ENCODE measurements at places on chromosomes 3 and 15.

GRCh38 chr3:136994772-136995516, 37.2 kb downstream of the IL20RB start:
- DNase-seq = peak; percentile 92

DNA sequence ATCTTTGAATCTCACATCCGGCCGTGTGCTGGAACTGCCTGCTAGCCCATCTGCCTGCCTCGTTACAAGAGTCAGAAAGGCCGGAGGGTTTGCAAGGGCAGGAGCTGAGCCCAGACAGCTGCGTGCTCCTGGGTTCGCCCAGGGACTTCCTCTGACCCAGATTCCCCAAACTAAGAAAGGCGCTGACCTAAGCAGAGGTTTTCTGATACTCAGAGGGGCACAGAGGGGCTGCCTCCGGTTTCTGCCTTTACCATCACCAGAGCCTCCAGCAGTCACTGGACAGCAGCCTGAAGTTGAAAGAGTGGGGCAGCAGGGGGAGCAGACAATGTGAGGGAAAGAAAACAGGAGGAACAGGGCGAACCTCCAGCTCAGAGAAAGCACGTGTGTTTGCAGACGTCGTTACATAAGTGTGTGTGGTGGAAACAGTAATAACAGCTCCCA, 33.4 kb upstream of the RAD18 start:
- peak; percentile 85 for DNase-seq

DNA sequence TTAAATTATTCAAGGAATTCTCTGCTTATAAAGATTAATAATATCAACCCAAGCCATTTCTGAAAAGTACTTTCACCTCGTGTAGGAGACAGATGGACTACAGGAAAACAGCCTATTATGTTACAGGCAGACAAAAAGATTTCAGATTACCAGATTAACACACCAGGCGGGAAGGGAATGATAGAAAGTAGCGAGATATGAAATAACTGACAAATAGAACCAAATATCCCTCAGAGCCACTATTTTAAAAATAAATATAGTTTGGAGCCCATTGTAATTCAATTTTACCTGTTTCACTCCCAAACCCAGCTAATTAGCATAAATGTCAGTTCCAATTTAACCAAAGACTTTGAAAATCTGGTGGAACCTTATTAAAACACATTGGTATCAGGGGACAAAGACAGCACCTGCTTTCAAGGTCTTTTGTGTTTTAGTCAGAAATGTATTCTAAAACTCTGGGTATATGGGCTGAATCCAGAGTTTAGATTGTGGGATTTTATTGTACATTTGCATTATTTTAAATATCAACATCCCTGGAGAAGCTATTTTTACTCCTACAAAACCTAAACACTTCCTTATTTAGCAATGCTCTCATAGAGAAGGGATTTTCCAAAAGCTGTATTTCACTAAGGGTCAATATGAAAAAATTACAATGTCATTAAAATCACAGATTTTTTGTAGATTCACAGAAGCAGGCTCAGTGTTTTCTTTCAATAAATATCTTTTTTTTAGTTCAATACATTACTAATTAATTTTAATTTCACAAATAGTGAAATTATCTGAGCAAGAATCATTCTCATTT, 138.4 kb downstream of the TNIK start:
- no peak for DNase-seq

- no peak for DNase-seq
Observed at GRCh38 chr15:75425966-75426500, 25.5 kb downstream of the SIN3A start.

DNA sequence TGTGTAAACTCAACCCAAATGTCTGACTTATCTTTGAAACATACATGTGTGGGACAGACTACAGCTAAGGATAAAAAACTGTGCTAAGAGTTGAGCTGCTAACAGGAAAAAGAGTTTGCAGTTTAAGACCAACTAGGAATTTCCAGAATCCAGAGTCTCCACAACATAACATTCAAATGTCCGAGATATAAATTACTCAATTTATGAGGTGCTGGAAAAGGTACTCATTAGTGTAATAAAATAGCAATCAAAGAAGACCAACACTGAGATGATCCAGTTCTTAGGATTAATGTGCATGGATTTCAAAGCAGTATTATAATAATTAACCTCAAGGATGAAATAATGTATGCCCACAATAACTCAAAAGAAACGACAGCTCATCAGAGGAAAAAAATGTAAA, 426.5 kb upstream of the KCNMB2 start:
- no peak for DNase-seq

- no peak for DNase-seq
Observed at GRCh38 chr3:128787256-128788253, 61.6 kb downstream of the RAB7A start.

DNA sequence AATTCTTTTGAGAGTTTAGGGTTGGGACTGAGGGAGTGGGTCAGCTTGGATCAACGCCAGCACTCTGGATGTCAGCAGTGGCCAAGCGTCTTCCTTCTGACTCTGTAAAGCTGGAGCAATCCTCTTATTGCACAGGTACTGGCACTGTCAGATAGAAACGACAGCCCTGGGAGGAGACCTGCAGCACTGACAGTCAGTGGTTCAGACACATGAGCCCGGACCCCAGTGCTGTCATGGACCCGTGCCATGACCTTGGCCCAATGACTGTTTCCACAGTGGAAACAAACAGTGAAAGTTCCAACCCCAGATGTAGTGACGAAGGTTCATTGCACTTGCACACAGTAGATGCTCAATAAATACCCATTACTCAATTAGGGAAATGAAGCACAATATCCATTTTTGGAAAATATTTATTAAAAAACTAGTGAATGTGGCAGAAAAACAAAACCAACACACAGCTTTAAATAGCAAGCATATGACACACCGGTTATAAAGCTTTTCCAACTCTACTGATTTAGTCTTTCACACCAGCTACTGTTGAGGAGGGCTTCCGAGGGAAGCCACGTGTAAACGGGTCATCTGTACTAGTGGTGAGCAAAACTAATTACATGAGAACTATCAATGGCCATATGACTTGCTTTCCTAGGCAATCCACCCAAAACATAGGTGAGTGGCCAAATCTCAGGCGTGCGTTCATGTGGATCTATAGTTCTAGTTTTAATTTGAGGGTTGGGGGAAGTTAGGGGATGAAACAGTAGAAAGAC, 22.1 kb downstream of the SIAH2 start:
- no peak for DNase-seq

- no peak for DNase-seq
Observed at GRCh38 chr3:12585970-12586369, 29.1 kb downstream of the MKRN2 start.

- no peak for DNase-seq
Observed at GRCh38 chr15:58393241-58393662, 38.5 kb upstream of the LIPC start.

- peak; percentile 55 for DNase-seq
Observed at GRCh38 chr3:157572559-157573270, 69.5 kb upstream of the VEPH1 start.

DNA sequence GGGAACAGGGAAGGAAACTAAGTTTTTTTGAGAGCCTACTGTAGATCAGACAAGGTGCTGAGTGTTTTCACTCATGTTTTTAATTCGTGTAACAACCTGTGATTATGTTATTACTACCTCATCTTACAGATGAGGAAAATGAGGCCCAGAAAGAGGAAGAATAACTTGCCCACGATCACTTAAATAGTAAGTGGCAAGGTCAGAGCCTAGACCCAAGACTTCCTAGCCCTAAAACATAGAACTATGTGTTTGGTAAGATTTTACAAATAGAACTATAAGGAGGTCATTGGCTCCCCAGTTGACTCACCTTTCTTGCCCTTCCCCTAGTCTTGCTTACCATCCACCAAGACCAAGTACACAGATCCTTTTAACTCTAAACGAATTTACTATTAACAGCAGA, 13.7 kb downstream of the SENP8 start:
- no peak for DNase-seq

DNA sequence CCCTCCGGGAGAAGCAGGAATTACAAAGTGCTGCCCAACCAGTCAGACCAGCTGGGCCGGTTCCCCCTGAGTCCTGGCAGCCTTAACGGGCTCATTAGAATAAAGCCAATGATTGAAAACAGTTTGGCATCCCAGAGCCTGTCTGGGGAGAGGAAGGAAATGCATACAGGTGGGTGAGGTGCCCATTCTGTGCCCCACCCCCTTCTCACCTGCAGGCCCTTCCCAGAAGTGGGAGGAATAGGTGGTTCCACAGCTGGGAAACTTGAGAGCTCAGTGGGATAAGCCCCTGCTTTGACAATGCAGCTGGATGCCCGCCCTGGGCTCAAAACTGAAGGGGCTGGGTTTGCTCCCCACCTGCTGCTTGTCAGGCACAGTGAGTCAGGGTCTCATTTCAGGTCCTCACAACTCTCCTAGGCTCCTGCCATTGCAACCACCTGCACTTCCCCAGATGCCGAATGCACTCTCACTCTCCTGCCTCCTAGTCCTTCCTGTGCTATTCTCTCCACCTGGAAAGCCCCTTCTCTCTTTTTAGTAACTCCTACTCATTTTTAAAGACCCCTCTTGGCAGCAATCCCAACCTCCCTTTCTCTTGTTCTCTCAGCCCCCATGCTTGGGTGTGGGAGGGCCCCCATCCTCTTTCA, 5.5 kb upstream of the BUB1B start:
- no peak for DNase-seq

DNA sequence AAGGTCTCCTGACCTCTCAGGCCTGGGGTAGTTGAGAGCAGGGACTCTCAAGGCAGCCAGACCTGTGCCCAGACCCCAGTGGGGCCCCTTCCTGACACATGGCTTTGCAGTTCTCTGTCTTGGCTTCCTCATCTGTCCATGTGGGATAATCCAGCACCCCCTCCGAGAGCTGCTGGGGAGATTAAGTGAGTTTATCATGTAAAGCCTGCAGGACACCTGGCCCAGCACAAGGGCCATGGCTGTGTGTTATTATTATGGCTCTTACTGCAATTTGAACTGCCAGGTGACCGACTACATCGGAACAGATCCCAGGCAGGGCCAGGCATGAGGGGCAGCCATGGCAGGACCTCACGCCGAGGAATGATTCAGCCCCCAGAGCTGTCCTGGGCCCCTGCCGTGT, 12.6 kb downstream of the DUSP7 start:
- DNase-seq = no peak

GRCh38 chr3:121274411-121274810, 271.4 kb downstream of the POLQ start:
- DNase-seq = no peak

GRCh38 chr15:68100194-68100593, 46.1 kb downstream of the PIAS1 start:
- DNase-seq = no peak

DNA sequence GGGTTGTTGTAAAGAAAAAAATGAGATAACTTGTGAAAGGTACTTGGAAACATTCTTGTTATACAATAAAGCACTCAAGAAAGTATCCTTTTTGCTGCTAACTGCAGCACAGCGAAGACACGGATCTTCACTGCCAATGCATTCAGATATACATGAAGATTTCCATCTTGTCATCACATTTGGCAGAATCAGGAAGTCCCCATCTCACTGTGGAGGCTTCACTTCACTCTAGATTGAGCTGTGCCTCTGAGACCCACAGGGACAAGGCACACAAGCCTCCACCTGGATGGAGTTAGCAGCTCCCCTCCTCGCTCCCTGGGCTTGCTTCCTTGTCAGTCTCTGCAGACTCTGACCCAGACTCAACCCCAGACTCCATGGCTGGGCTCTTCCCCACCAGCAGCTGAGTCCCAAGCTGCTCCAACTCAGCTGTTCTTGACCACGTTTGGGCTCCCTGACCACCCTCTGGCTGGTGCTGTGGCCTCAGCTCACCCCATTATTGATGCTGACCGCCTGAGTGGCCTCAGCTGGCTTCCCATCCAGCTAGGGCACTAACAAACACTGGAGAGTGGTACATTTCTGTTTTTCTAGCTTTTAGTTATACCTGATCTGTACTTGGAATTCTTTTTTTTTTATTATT, 45.4 kb upstream of the SMAD3 start:
- no peak for DNase-seq

DNA sequence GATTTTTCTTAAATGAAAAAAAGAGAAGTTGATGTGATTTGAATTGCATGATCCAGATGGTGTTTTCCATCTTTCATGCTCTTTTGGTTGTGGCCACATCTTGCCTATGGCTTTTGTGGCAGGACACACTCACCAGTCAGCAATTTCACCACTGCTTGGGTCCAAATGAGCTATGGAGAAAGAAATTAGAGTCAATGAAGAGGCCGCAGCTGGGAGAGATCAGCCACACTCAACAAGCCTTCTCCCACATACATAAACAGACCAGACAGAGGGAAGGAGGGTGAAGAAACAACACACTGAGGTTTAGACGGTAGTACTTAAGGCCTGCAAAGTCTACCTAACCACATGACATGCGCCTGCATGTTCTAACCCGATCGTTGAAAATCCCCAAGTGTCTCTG, 110.7 kb upstream of the CDIN1 start:
- peak; percentile 68 for DNase-seq

DNA sequence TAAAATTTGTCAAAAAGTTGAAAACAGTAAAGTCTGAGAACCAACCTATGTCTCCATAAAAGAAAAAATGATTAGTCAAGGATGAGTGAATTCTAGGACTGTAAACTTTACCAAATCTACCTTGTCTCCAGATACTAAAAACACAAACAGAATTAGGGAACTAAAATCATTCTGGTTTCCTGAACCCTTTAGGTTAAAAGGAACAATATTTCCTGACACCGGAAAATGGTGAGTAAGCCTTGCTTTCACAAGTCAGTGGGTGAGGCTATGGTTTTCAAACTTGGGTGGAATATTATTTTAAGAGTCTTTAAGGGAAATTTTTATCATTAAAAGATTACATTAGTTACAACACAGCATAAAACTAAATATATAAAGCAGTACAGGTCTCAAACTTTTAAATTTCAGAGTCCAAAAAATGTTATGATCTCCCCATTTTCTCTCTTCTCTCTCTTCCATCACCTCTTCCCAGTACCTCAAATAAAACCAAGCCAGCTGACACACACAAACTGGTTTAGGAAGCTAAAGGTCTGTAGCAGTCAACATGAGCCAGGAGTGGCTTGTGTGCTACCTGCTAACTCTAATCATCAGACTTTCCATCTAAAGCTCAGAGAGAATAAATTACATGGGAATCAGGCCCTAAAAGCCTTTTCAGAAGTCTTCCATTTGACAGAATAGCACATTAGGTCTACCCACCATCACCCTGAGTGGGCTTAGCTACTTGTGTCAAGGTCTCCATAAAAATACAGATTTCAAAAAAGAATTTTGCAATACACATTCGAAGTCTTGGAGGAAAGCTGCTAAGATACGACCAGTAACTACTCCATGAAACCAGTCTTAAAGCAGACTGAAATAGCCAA, 2.2 kb downstream of the SLC12A6 start:
- DNase-seq = no peak

All from AG20443 (cell line).